Stomach (tissue), 19 donors: ENCODE measurements at places on chromosomes 7 and 10. TPM values are rescaled to one million over a fixed set of nuclear protein-coding genes. Genes with fewer than 3 reads are reported as not detected.

The LOXL4 gene
- 1.4 TPM for polyA plus RNA-seq

The IGFBP1 gene
- polyA plus RNA-seq: not detected

The SYT15B gene
- polyA plus RNA-seq: not detected

The ZNF488 gene
- 0.68 TPM for polyA plus RNA-seq

The NACAD gene
- 1.2 TPM for polyA plus RNA-seq

The TEX36 gene
- polyA plus RNA-seq: not detected

The SERPINE1 gene
- 3.2 TPM for polyA plus RNA-seq

The NDUFA5 gene
- 154 TPM for polyA plus RNA-seq

The PIK3CG gene
- polyA plus RNA-seq: 0.87 TPM

The C7orf33 gene
- polyA plus RNA-seq: not detected

The CYP17A1 gene
- polyA plus RNA-seq: 0.37 TPM

The CH25H gene
- 9.8 TPM for polyA plus RNA-seq

The LIPJ gene
- polyA plus RNA-seq: not detected

The WDR11 gene
- 22.6 TPM for polyA plus RNA-seq
